ENCODE measurements at places on chromosomes 11 and 22.

DNA sequence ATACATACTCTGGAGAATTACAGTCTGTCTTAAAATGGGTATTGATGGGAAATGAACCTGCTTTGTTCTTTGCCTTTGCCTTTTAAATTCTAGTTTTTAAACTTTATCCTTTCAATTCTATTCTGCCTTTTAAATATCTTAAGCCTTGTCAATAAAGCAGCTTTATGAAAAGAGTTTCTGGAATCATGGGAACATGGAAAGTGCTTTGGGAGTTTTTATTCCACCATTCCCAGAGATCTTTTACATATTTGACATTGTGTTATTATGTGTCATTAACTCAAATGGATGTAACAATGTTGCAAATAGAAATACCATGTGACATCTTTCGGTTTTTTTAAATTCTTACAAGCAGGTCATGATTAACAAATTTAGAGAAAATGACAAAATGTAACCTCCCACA is 555.7 kb upstream of the ANO3 start:
- no peak for DNase-seq

GRCh38 chr11:58691675-58692074 is 40.1 kb downstream of the GLYAT start:
- no peak for DNase-seq

- no peak for DNase-seq
Observed at GRCh38 chr11:65288706-65289536, 25.7 kb upstream of the CDC42EP2 start.

DNA sequence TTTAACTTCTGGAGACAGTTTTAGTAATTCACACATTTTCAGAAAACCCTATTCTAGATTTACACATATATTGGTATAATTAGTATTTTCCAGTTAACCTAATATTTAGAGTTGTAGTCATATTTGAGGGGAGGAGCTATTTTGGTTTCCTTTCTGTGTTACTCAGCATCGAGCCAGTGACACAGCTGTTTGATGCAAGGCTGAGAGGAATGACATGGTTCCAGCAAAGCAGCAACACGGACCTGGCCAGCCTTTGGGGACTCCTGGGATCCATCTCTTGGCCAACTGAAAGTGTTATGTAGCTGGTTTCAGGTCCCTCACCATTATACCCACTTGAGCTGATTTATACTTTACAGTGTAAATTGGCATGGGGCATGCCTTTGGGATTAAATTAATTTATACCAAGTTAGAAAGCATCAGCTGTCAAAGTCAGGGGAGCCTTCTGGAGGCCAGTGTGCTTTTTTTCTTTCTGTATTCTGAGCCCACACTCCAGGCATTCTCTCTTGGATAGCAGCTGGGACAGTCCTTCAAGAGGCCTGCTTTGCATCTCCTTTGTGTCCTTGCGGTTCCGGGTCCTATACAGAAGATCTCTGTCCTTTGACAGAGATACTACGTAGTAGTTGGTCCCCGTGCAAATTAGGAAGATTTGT is 91.3 kb upstream of the SLC25A18 start:
- DNase-seq = no peak

DNA sequence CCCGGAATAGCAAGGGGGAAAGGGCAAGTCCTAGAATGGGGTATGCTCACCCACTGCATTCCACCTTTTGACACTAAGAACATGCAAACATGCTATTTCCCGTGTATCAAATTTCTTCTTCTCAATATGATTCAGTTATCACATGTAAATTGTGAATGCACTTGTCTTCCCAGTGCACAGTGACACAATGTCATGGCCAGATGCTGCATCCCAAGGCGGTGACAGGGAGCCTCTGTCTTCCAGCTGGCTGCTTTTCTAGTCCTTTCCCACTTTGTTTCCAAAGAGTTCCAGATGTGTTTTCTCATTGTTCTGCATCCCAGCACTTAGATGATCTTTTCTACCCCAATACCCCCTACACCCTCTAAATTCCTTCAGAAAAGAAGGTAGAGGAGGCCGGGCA is 12.4 kb downstream of the SLC25A18 start:
- DNase-seq = no peak

GRCh38 chr11:74453373-74453975 is 13.9 kb downstream of the KCNE3 start:
- peak; percentile 44 for DNase-seq

Data from NCI-H1092 (cell line).